T-helper 17 cell (primary cell): ENCODE measurements at places on chromosomes 4 and X.

- H3K4me1 ChIP-seq: peaks cover 36% of the 10 kb centered on the region
- H3K36me3 ChIP-seq: no peaks in the 10 kb centered on the region
- no peak overlapping the region for H3K4me3 ChIP-seq
- no peak for DNase-seq
- H3K27ac ChIP-seq: no peak overlapping the region
Measured at GRCh38 chr4:26194764-26195163, 126.0 kb upstream of the RBPJ start.

DNA sequence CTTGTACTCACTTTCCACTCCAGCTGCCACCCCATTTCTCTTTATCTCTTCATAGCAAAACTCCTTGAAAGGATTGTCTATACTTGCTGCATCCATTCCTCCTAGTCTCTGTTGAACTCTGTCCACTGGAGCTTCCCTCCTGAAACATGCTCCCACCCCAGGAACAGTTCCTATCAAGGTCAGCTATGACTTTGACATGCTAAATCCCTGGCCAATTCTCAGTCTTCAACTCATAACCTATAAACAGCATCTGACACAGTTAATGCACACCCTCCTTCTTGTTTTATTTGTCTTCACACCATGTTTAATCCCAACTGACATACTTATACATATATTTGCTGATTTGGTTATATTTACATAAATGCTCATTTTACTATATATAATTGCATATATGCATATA is 47.8 kb downstream of the SPARCL1 start:
- no peaks in the 10 kb centered on the region for H3K4me1 ChIP-seq
- H3K27me3 ChIP-seq: no peaks in the 10 kb centered on the region
- no peak for DNase-seq
- no peak overlapping the region for H3K27ac ChIP-seq
- H3K36me3 ChIP-seq: peaks cover 3% of the 10 kb centered on the region

DNA sequence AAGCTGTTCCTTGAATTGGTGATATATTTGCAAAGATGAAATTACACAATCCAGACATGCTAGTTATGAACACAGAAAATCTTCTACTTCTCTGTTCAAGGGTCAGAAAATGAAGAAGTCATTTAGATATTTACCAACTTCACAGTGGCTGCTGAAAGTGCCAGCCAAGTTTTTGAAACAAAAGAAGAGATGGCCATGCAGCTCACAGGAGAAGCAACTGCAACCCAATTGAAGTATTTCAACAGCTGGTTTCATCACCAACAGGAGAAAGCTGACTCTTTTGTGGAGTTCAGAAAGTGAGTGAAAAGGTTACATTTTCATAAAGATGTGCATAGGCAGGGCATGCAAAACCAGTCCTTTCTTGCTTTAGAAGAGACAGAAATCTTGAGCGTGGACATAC is 70.1 kb upstream of the LSM6 start:
- H3K4me1 ChIP-seq: peaks cover 4% of the 10 kb centered on the region
- H3K36me3 ChIP-seq: no peaks in the 10 kb centered on the region
- H3K27ac ChIP-seq: no peak overlapping the region
- H3K27me3 ChIP-seq: peaks cover 18% of the 10 kb centered on the region

- no peaks in the 10 kb centered on the region for H3K4me1 ChIP-seq
- H3K27me3 ChIP-seq: peaks cover 62% of the 10 kb centered on the region
- H3K36me3 ChIP-seq: peaks cover 3% of the 10 kb centered on the region
- no peak overlapping the region for H3K27ac ChIP-seq
Measured at GRCh38 chr4:185730849-185731608, 81.0 kb downstream of the SORBS2 start.

GRCh38 chr4:75180790-75181776 is 248.2 kb downstream of the PARM1 start:
- no peaks in the 10 kb centered on the region for H3K36me3 ChIP-seq
- H3K4me1 ChIP-seq: no peaks in the 10 kb centered on the region
- H3K27me3 ChIP-seq: no peaks in the 10 kb centered on the region
- DNase-seq: no peak
- no peak overlapping the region for H3K4me3 ChIP-seq

- no peaks in the 10 kb centered on the region for H3K27me3 ChIP-seq
- no peaks in the 10 kb centered on the region for H3K36me3 ChIP-seq
- no peaks in the 10 kb centered on the region for H3K4me1 ChIP-seq
- H3K4me3 ChIP-seq: no peak overlapping the region
Measured at GRCh38 chrX:31319586-31319985, 247.7 kb upstream of the FTHL17 start.

GRCh38 chr4:113162089-113162488 is 112.6 kb downstream of the ANK2 start:
- H3K27me3 ChIP-seq: peaks cover 7% of the 10 kb centered on the region
- DNase-seq: no peak
- no peak overlapping the region for H3K27ac ChIP-seq
- no peaks in the 10 kb centered on the region for H3K4me1 ChIP-seq

DNA sequence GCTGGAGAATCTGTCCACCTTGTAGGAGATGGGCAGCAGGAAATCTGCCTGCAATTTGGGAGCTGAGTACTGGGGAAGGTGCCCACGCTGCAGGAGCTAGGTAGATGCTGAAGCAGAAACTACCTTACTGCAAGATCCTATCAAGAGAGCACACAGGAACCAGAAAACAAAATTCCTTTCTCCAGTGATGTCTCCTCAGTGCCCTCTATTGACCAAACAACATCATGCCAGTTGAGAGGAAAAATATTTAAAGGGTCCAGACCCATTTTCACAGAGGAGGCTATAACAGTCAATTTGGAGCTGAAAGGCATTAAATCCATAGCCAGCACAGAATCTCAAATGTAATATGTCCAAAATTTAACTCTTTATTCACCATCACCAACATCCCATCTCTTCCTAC is 406.8 kb downstream of the SLITRK2 start:
- no peaks in the 10 kb centered on the region for H3K36me3 ChIP-seq
- no peak overlapping the region for H3K4me3 ChIP-seq
- DNase-seq: no peak
- no peaks in the 10 kb centered on the region for H3K27me3 ChIP-seq
- H3K27ac ChIP-seq: no peak overlapping the region

GRCh38 chrX:137792214-137792613 is 226.3 kb downstream of the ZIC3 start:
- no peaks in the 10 kb centered on the region for H3K36me3 ChIP-seq
- no peaks in the 10 kb centered on the region for H3K27me3 ChIP-seq
- H3K4me3 ChIP-seq: no peak overlapping the region
- DNase-seq: no peak
- no peaks in the 10 kb centered on the region for H3K4me1 ChIP-seq
- H3K27ac ChIP-seq: no peak overlapping the region

GRCh38 chrX:48611703-48612102 is 14.4 kb downstream of the WDR13 start:
- H3K27ac ChIP-seq: no peak overlapping the region
- H3K36me3 ChIP-seq: no peaks in the 10 kb centered on the region
- DNase-seq: no peak
- H3K4me3 ChIP-seq: no peak overlapping the region

- no peaks in the 10 kb centered on the region for H3K36me3 ChIP-seq
- H3K27ac ChIP-seq: no peak overlapping the region
- H3K4me1 ChIP-seq: no peaks in the 10 kb centered on the region
- H3K27me3 ChIP-seq: peaks cover 5% of the 10 kb centered on the region
Measured at GRCh38 chr4:186485561-186486062, 69.8 kb downstream of the MTNR1A start.

- no peak overlapping the region for H3K4me3 ChIP-seq
- no peak overlapping the region for H3K27ac ChIP-seq
- DNase-seq: no peak
- H3K4me1 ChIP-seq: peaks cover 4% of the 10 kb centered on the region
- no peaks in the 10 kb centered on the region for H3K27me3 ChIP-seq
Measured at GRCh38 chr4:71132486-71132885, 139.0 kb downstream of the DCK start.

DNA sequence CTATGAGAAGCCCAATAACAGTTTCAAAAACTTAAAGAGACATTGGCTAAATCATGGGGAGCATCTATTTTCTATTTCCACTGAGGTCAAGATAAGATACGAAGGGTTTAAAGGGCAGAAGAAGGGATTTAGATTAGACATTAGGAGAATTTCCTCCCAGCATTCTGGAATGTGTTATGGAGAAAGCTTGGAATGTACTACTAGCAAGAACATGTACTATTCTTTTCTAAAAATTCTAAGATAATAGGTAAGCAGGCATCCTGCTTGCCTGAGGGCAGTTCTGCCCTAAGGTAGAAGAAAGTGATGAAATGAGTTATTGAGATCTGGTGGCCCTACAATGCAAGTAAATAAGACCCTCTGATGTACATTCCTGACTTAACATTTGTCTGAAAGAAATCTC is 279.2 kb downstream of the NR3C2 start:
- H3K36me3 ChIP-seq: no peaks in the 10 kb centered on the region
- H3K27ac ChIP-seq: no peak overlapping the region
- no peak for DNase-seq
- H3K4me1 ChIP-seq: peaks cover 5% of the 10 kb centered on the region

DNA sequence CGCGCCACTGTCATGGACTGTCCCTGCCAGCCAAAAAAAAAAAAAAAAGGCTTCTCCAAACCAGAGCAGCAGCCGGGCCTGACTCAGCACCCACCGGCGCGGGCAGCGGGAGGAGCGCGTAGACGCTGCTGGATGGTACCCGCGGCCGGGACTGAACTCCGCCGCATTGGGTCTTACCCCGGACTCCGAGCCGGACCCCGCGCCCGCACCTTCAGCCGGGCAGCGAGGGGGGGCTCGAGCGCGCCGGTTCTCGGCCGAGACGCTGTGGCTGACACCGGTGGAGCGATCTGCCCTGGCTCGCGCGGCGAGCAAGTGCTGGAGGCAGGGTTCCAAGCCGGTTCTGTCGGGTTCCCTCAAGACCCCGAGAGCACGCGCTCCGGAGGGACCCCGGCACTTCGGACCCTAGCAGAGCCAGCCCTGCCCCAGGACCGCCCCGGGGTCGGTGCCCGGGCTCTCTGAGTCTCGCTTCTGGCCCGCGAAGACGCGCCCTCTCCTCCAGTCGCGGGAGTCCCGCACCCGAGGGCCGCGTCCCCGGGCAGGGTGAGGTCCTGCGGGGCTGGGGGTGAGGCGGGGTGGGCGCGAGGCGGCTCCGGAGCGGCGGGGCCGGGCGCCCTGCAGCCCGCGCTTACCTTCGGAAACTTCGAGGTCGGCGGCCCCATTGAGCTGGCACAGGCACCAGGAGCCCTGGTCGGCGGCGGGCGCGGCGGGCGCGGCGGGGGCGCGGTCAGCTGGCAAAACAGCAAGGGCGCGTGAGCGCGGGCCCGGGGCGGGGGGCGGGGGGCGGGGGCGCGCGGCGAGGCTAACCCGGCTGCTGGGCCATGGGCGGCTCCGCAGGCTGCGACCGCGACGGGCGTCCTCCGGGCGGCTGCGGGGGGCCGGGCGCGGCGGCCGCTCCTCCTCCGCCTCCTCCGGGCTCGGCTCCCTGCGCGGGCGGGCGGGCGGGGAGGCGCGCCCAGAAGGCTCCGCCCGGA is 11.8 kb upstream of the MAN2B2 start:
- H3K27me3 ChIP-seq: peaks cover 64% of the 10 kb centered on the region
- peaks cover 6% of the 10 kb centered on the region for H3K36me3 ChIP-seq
- H3K4me3 ChIP-seq: peak overlapping the region; percentile 83
- DNase-seq: no peak
- peaks cover 10% of the 10 kb centered on the region for H3K4me1 ChIP-seq

- H3K27ac ChIP-seq: no peak overlapping the region
- no peak for DNase-seq
- H3K4me3 ChIP-seq: no peak overlapping the region
- H3K4me1 ChIP-seq: no peaks in the 10 kb centered on the region
- H3K36me3 ChIP-seq: no peaks in the 10 kb centered on the region
- H3K27me3 ChIP-seq: no peaks in the 10 kb centered on the region
Measured at GRCh38 chrX:97895751-97896150, 1012.0 kb downstream of the RPA4 start.

- no peaks in the 10 kb centered on the region for H3K4me1 ChIP-seq
- no peak overlapping the region for H3K4me3 ChIP-seq
- no peak for DNase-seq
- no peaks in the 10 kb centered on the region for H3K27me3 ChIP-seq
- H3K27ac ChIP-seq: no peak overlapping the region
Measured at GRCh38 chr4:156820931-156821330, 150.7 kb downstream of the PDGFC start.

- H3K4me3 ChIP-seq: no peak overlapping the region
- DNase-seq: no peak
- H3K27ac ChIP-seq: no peak overlapping the region
Measured at GRCh38 chr4:87029356-87029755, 94.5 kb downstream of the AFF1 start.

GRCh38 chr4:137572647-137573046 is 40.4 kb upstream of the PCDH18 start:
- no peaks in the 10 kb centered on the region for H3K27me3 ChIP-seq
- H3K4me3 ChIP-seq: no peak overlapping the region
- H3K4me1 ChIP-seq: no peaks in the 10 kb centered on the region

DNA sequence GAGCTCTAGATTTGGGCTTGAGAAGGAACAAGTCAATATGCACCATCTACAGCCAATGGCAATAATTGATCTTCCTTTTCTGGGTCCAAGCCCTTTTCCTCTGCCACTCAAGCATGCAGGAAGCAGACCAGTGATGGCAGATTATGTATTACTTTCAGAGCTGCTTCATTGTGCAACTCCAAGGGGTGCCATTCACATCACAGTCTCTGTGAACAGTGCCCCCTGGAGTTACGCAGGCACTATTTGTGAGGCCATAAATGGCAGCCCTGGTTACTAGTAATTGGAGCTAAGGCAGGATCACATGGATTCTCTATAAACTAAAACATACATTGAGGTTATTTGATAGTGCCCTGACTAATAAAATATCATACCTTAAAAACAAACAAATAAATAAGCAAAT is 313.4 kb upstream of the SLC7A11 start:
- H3K4me1 ChIP-seq: no peaks in the 10 kb centered on the region
- no peak for DNase-seq

- H3K4me3 ChIP-seq: peak overlapping the region; percentile 80
- no peaks in the 10 kb centered on the region for H3K27me3 ChIP-seq
- H3K36me3 ChIP-seq: no peaks in the 10 kb centered on the region
Measured at GRCh38 chr4:36323816-36324419, 42.5 kb downstream of the DTHD1 start.

- H3K36me3 ChIP-seq: no peaks in the 10 kb centered on the region
- DNase-seq: no peak
- no peak overlapping the region for H3K4me3 ChIP-seq
Measured at GRCh38 chr4:30380404-30380998, 339.7 kb upstream of the PCDH7 start.

DNA sequence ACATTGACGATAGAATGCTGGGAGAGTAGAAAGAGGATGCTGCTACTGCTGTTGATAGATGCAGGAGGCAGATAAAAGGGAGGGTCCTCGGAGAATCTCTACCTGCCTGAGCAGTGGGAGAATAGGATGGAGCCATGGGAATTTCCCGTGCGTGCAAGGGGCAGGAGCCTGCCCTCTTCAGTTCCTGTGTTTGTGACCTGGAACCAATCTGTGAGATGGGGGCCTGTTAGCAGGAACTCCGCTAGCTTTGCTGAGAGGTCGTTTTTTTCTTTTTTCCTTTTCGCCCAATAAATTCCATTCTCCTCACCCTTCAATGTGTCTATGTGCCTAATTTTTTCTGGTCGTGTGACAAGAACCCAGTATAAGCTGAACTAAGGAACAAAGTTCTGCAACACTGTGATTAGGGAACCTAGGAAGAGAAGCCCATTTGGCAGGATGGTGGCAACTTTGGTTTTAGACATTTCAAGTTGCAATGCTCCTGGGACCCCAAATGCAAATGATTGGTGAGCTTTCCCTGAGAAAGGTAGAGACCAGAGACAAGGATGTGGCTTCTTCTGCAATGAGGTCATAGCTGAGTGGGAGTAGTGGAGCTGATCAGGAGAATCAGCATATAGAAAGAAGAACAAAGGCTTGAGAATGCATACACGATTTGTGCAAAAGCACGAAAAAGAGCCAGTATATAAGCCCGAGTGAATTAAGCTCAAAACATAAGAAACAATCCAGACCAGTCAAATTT is 23.9 kb downstream of the SLC39A8 start:
- H3K27me3 ChIP-seq: no peaks in the 10 kb centered on the region
- peaks cover 7% of the 10 kb centered on the region for H3K36me3 ChIP-seq
- H3K27ac ChIP-seq: peak overlapping the region; percentile 82
- peaks cover 28% of the 10 kb centered on the region for H3K4me1 ChIP-seq
- no peak for DNase-seq
